IPS DF 6.9 (cell line): ENCODE measurements at places on chromosomes 16 and 17.

GRCh38 chr17:58215685-58216084, 3.4 kb downstream of the MKS1 start:
- no peak for DNase-seq

DNA sequence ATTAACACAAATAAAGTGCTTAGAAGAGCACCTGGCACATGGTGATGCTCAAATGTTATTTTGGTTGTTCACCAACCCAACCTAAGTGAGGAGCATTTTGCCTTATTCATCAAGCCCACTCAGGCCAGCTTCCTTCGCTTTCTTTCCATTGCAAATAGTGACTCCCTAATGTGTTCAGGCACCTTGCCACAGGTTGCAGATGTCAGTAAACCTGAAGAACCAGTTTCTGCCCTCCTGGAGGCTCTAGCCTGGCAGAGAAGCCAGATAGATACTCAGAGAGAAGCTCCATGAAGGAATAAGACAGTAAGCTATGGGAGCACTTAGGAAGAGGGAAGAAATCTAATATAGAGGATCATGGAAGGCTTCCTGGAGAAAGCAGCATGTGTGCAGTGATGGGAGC, 23.9 kb downstream of the GPR139 start:
- no peak for DNase-seq

- no peak for DNase-seq
These were observed 41.0 kb upstream of the ZNF469 start for GRCh38 chr16:88341551-88342290.

DNA sequence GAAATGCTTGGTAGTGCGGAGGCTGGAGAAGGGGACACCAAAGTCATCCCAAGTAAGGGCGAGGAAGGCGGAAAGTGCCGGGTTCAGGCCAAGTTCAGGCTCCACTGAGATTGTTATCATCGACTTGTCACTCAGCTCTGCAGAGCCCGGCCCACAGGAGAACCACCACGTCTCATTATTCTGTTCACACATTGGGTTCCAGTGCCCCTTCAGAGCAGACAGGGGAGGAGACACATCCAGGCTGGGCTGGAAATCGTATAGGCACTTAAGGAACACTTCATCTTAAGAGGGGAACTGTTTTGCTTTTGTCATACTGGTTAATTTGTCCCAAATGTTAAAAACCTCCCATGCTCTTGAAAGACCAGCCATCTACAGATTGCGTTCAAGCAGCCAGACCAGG, 118.3 kb upstream of the ADAMTS18 start:
- no peak for DNase-seq

- DNase-seq, result no peak
These were observed 110.2 kb downstream of the CA10 start for GRCh38 chr17:52048137-52048898.

DNA sequence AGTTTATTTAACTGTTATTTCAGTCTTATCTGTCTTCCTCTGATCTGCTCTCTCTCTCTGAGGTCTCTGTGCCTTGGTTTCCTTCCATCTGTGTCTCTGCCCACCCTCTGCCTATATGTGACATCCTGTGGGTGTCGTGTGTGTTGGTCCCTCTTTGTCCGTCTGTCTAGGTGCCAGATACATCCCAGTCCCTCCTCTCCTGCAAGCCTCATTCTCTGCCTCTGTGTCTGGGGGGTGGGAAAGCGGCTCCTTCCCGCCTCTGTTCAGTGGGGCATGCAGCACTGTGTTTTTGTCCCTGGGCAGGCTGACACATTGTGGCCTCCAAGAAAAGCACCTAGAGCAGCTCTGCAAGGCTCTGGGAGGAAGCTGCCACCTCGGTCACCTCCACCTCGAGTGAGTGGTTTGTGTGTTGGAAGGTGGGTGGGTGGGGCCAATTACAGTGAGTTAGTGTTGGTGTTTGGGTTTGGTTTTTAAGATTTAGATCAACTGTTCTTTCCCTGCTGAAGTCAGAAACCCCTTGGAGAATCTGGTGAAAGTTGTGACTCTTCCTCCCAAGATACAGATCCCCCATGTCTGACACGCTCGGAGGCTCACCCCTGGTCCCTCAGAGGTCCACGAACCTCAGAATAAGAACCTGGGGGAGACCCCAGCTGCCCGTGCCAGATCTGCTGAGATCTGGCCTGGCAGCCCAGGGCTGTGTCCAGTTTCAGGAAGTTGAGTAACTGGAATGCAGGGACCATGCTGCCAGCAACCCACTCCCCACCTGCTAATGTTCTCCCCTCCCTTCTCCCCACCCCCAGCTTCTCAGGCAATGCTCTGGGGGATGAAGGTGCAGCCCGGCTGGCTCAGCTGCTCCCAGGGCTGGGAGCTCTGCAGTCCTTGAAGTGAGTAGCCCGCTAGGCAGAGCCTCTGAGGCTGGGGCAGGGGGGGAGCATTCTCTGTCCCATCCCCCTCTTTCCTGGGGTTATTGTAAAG, 50.9 kb upstream of the CPNE2 start:
- DNase-seq, result no peak

- no peak for DNase-seq
These were observed 2.4 kb downstream of the PDIA2 start for GRCh38 chr16:285146-286055.
